Right lung (tissue), 10 donors: ENCODE measurements at places on chromosomes 5 and 9. TPM values are rescaled to one million over a fixed set of nuclear protein-coding genes. Genes with fewer than 3 reads are reported as not detected.
A peak's percentile ranks its signal among the peaks of the same experiment; 100 is the strongest.

DNA sequence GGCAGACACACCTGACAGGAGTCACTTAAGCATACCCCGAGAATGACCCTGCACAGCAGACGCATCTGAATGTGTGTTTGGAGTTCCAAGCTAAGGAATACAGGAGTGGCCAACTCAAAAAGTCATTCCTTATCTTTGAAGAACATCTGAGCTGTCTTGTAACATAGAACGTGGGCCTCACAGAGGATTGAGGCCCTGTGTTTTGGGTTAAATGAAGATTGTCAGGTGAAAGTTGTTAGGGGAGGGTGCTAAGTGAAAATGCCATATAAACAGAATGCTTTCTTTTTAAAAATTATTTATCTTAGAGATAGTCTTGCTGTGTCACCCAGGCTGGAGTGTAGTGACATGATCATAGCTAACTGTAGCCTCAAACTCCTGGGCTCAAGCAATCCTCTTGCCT, 100.9 kb downstream of the PIK3R1 start:
- no peak for DNase-seq

GRCh38 chr9:136653323-136654079, 9.2 kb upstream of the EGFL7 start:
- DNase-seq = no peak

GRCh38 chr9:93679536-93680442, 103.4 kb downstream of the PHF2 start:
- no peak for DNase-seq

GRCh38 chr5:113723021-113723420, 209.5 kb downstream of the YTHDC2 start:
- DNase-seq = peak; percentile 65

GRCh38 chr5:169871826-169872490, 108.3 kb downstream of the INSYN2B start:
- DNase-seq = no peak

GRCh38 chr5:66647146-66647856, 51.1 kb downstream of the MAST4 start:
- no peak for DNase-seq

- DNase-seq = peak; percentile 23
These were observed 1.4 kb downstream of the KIF20A start for GRCh38 chr5:138180183-138180782.

DNA sequence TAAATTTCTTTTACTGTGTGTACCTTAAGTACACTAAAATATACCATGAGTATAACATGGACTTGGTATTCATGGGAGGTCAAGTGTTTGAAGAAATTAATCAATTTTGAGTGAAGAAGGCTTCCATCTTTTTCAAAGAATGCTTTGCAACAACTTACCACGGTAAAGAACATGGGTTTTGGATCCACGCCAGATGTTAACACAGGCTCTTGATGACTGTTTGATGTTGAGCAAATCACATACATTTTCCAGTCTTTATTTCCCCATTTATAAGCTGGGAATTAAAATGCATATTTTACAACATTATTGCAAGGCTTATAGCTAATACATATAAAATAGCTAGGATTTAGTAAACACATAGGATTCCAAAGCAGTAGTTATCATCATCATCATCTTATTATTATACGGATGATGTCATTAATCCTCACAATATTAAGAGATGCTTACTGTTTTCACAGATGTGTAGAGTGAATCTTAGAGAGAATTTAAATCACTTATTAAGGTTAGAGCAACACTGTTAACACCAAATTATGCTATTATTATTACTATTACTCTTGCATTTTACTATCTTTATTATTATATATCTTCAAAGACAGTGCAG, 362.0 kb downstream of the PRELID2 start:
- no peak for DNase-seq

DNA sequence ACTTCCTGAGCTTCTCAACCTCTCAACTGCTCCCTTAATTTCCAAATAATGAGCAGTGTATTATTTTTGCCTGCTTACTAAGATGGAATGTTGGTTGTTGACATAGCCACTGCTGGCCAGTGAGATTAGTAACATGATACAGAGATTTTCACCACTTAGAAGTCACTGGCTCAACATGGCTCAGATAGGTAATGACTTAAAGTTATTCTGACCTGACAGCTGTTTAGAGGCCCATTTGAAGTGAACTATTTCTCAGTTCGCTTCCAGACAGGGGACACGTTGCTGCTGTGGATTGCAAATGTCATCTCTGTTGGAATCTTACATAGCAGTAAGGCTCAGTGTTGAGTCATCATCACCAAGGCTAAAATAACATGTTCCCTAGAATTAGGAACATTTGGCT, 490.2 kb downstream of the TLE4 start:
- DNase-seq = no peak

- peak; percentile 89 for DNase-seq
These were observed at the start of gene RPP25L for GRCh38 chr9:34611811-34612787. Gene RPP25L (minus strand): TSS chr9:34612097. CDS start chr9:34611296, 801 bp downstream.

DNA sequence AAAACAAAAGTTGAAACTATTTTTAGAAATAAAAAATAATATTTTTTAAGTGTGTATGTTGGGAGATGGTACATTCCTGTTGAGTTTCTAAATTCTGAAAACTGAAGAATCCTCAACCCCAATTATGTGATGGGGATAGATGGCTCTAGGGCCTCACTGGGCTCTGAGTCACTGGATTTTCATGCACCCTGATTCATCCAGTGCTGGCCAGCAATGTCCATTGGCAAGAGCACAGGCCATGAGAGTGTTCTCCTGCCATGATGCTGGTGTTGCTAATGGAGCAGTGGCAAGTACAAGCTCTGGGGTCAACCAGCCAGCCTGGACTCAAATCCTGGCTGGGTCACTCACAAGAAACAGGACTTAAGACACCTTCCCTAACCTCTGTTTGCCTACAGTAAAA, 23.3 kb downstream of the SMIM23 start:
- DNase-seq = no peak

GRCh38 chr5:37714756-37715155, 125.1 kb downstream of the GDNF start:
- no peak for DNase-seq

DNA sequence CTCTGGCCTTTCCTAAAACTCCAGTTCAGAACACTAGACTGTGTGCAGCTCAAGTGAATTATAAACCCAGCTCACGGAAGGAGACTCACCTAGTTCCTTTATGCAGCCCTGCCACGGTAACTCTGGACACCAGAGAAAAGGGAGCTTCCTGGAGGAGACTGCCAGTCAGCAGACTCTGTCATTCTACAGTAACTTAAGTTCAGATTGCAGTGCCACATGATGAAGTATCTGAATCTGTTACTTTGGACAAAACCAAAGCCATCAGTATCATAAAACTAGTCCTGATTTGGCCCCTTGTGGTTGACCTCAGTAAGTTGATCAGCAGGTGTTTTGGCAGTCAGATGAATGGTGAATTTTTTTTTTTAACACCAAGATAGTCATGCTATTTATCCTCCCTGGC, 2.7 kb downstream of the MTRR start:
- no peak for DNase-seq

GRCh38 chr9:124820698-124821623, 32.3 kb upstream of the WDR38 start:
- DNase-seq = no peak

- DNase-seq = no peak
These were observed 212.3 kb upstream of the ATP10B start for GRCh38 chr5:161064297-161064696.

- no peak for DNase-seq
These were observed 21.3 kb upstream of the PTPN3 start for GRCh38 chr9:109519366-109519765.

DNA sequence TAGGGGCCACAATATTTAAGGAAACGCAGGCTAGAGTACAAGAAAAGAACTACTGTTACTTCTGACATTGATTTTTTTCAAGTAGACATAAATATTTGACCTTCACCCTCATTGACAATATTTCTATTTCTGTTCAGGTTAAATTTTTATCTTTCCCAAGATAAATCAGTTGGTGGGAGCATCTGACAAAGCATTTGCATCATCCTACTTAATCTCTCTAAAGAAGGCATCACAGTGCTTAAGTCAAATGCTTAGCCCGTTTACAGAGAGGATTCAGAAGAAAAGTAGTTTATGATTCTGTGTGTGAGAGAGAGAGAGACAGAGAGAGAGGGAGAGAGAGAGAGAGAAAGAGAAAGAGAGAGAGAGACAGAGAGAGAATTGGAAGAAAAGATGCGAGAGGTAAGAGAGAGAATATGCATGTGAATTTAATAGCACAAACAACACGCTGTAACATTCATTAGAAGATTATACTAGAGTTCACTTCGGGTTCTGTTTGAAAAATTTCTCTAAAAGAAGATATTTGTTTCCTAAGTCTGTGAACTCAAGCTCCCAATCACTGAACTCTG, 1093.3 kb upstream of the CDH6 start:
- no peak for DNase-seq

- DNase-seq = peak; percentile 3
These were observed 31.2 kb upstream of the SLC28A3 start for GRCh38 chr9:84371737-84372136.

DNA sequence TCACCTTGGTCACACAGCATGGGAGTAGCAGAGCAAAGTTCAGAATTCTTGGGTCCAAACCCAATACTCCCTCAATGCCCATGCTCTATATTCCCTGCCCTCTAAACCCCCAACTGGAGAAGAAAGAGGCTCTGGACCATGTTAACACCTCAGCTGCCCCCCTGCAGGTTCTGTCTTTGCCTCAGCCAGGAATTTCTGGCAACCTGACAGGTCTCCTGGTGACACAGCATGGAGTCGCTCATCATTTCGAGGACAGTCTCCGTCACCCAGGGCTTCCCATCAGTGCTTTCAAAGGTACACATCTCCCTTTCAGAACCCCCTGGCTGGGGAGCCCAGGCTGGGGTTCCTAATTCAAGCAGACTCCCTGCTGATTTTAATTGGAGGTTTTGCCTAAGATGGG, 189.5 kb downstream of the BRINP1 start:
- DNase-seq = no peak

- DNase-seq = no peak
These were observed 129.5 kb upstream of the MRPS30 start for GRCh38 chr5:44679214-44679613.

DNA sequence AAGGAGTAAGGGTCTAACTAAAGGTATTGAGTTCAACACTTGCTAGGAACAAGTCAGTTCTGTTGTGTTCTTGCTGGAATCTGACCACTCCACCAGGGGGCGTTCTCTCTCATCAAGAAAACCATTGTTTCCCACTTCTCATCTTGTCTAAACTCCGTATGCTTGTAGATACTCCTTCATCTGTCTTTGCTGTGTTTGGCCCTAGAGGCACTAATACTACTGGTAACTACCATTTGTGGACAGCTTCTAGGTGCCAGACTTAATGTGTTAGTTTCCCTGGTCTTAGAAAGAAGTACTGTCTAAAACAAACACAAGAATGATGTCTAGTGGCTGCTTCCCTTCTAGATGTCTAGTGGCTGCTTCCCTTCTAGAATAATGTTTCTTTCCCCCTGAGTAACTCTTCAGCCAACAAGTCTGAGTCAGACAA, 18.7 kb upstream of the PTPDC1 start:
- peak; percentile 65 for DNase-seq

DNA sequence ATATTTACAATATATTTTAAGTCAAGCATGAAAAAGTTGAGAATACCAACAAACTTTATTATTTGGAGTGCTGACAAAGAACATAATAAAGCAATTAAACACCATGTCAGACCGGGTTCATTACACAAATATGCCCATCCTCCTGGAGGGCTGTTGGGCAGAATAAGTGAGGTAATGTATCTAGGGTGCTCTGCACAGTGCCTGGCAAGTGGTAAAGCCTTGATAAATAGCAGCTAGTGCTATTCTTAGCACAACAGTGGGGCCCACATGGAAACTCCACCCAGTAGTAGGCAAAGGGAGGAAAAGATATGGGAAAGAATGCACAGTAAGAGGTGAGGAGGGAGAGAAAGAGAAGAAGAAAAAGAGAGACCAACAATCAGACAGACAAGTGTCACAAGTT, 97.7 kb downstream of the SLC1A3 start:
- DNase-seq = no peak

- no peak for DNase-seq
These were observed 99.3 kb upstream of the LRRTM2 start for GRCh38 chr5:138974227-138975063.

DNA sequence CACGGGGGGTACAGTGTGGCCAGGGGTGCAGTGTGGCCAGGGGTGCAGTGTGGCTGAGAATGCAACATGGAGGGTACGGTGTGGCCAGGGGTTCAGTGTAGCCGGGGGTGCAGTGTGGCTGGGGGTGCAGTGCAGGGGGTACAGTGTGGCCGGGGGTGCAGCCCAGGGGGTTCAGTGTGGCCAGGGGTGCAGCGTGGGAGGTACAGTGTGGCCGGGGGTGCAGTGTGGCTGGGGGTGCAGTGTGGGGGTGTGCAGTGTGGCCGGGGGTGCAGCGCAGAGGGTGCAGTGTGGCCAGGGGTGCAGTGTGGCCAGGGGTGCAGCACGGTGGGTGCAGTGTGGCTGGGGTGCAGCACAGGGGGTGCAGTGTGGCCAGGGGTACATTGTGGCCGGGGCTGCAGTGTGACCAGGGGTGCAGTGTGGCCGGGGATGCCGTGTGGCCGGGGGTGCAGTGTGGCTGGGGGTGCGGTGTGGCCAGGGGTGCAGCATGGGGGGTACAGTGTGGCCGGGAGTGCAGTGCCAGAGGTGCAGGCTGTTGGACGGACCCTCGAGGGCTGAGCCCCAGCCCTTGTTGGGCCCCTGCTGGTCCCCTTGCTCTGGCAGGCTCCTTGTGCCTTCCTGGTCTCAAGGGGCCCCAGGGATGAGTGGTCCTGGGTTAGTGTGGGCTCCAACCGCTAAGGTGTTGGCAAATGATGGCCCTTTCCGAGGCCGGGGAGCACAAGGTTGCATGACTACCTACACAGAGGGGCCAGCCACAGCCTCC, 17.9 kb downstream of the TPPP start:
- no peak for DNase-seq

SAPCD2 gene
- polyA plus RNA-seq = 10.3 TPM

PLAC8L1 gene
- 2.2 TPM for polyA plus RNA-seq

CACNA1B gene
- 0.37 TPM for polyA plus RNA-seq

DDX4 gene
- polyA plus RNA-seq = 0.21 TPM

CRAT gene
- 31.8 TPM for polyA plus RNA-seq

TCF7 gene
- polyA plus RNA-seq = 15.4 TPM

PDE6A gene
- polyA plus RNA-seq = 0.30 TPM

MCCC2 gene
- polyA plus RNA-seq = 41.0 TPM

PCDHGA9 gene
- 4.4 TPM for polyA plus RNA-seq

PRDM9 gene
- not detected for polyA plus RNA-seq

FOXD4 gene
- 0.33 TPM for polyA plus RNA-seq

SLC35D2 gene
- polyA plus RNA-seq = 30.7 TPM

SH3PXD2B gene
- 34.1 TPM for polyA plus RNA-seq
